ENCODE measurements at places on chromosomes 5 and 9.

GRCh38 chr5:67372887-67373286, 176.3 kb upstream of the CD180 start:
- no peak for DNase-seq

- DNase-seq, result no peak
Measured at GRCh38 chr9:7982907-7983306, 183.3 kb upstream of the DMAC1 start.

DNA sequence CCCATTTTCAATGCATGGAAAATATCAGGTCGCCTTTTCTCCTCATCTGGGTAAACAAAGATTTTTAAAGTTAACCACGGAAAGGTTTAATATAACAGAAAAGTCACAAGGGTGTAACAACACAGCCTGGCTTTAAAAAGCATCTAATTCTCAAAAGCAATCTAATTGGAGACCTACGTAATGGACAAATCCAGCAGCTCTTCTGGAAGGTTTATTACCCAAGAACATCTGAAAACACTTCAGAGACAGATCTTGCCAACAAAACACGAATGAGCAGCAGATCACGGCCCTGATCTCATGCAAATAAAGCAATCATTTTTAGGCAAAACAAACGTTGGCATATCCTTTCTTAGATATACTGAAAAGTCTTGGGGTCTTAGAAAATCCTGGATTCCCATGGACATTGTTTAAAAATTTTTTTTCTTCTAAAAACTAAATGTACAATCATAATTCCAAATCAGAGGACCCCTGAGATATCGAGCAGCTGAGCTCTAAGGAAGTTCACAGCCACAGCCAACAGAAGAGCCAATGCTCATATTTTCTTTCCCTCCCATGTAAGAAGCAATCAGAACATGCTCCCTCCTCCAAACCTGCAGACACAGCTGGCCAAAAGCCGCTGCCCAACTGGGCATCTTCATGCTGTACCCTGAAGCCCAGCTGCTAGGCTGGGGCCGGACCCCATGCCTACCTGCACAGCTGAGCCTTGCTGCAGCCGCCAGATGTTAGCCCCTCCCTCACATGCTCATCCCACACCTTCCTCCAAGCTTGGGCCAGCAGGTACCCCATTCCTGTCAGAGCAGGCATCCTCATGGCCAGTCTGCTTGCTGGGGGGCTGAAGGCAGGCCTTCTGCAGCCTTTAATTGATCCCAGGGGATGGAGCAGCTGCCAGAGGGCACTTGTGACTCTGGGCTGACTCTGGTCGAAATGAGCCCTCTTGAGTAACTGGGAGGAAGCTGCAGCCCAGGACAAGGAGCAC, 11.2 kb downstream of the ANKS6 start:
- no peak for DNase-seq

DNA sequence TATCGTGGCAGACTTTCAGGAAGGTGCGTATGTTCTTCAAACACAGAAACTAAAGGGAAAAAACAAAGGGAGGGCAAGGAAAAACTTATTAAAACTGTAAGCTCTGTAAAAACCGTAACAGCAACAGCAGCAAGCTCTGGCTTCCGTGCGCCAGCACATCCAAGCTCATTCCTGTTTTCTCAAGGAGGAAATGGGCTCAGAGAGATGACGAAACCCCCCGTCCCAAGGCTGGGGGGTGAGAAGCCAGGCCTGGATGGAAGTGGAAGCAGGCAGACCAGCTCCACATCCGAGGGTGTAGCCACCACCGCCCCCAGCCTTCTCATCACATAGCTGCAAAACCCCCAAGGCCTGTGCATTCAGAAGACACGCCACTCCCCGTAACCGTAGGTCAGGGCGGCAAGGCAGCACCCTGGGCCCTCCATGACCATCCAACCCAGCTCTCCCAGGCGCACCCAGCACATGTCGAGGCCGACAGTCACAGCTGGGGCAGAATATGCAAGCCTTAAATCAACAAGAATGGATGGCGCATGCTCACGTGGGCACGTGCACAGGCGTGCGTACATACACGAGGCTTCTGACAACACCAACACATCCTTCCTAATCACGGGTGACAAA, 52.8 kb downstream of the VAV2 start:
- no peak for DNase-seq

GRCh38 chr5:103120607-103121200, 603 bp downstream of the PPIP5K2 start:
- DNase-seq, result no peak

DNA sequence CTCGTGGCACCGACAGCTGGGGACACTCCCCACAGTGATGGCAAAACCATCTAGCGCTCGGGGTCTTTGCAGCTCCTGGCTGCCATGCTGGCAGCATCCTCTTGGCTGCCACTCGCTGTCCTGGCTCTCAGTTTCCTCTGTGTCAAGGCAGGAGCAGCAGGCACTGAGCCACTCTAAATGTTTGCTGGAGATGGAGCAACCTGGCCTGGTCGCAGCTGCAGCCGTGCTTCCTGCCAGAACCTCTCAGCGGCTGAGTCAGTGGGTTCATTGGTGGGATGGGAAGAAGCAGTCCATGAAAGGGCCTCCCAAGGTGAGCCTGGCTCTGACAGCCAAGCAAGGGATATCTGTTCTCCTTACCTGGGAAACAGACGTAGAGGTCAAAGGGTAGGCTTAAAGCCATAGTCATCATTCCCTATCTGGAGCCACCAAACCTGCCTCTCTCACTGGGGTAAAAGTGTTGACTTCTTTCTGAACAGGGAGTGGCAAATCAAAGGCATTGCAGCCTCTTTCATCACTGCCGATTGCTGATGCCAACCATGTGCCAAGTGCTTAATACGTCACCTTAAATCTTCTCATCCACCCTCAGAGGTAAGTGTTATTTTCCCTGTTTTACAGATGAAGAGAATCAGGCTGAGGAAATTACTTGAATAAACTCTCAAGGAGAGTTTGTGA, 304.8 kb upstream of the ZNF462 start:
- DNase-seq, result no peak

GRCh38 chr5:116658141-116658540, 83.5 kb upstream of the SEMA6A start:
- DNase-seq, result no peak

Measured in LNCaP clone FGC (cell line).